ENCODE measurements at places on chromosomes 13 and 19. TPM values are rescaled to one million over a fixed set of nuclear protein-coding genes. Genes with fewer than 3 reads are reported as not detected.

Gene ZNF546
- total RNA-seq, result 5.4 TPM

Gene MAP2K2
- total RNA-seq, result 143 TPM

Gene CACNA1A
- total RNA-seq, result 0.20 TPM

Gene COX7A1
- 64.9 TPM for total RNA-seq

Gene GPR12
- not detected for total RNA-seq

Gene PTPRS
- 67.2 TPM for total RNA-seq

Gene OR10H1
- not detected for total RNA-seq

Gene TUBA3C
- total RNA-seq, result not detected

DNA sequence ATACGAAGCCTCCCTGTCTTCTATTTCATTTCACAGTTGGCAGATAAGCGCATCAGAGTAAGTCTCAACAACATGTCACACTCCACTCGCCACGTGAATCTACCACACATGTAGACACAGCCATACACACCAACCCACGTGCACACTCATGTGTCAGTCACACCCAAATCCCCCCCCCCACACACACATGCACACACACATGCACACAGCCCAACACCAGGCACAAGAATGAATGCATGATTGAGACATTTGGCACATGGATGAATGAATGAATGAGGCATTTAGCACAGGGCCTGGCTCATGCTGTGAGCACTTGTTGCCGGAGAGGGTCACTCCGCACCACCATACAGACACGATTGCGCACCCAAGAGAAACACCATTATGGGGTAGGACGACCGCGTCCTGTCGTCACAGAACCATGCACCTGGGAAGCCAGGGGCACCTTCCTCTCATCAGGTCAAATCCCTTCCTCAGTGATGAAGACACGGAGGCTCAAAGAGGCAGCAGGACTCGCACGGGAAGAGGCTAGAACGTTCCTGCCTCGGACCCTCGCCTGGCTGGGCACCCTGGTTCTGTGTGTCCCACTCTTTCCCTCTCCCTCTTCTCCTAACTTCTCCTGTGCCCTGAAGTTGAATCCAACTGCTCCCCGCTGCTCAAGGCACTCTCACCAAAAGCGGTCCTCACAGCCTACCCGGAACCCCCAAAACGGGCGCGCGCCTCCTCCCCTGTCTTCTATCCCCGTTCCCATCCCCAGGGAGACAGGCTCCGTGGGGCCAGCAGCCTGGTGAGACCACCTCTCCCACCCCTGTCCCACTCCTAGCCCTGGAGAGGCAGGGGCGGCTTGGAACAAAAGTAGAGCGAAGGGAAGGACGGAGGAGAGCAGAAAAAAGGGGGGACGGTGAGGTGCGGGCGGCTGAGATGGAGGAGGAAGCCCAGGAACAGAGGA, 1.3 kb downstream of the MEIS3 start:
- no peak for DNase-seq

- peak; percentile 64 for DNase-seq
Observed at GRCh38 chr13:30108913-30109237, 198.5 kb downstream of the KATNAL1 start.

DNA sequence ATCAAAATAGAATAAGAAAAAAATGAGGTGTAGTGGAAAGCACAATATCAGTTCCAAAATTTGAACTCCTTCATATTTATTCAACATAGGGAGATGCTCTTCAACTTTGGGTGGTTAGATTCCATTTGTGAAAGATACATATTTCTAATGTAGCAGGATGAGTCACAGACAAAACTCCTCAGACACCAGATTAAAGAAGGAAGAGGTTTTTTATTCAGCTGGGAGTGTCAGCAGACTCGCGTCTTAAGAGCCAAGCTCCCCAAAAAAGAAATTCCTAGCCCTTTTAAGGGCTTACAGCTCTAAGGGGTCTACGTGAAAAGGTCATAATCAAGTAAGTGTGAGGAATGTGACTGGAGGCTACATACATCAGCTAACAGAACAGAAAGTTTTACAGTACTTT, 6.8 kb upstream of the ZNF765 start:
- DNase-seq, result no peak

DNA sequence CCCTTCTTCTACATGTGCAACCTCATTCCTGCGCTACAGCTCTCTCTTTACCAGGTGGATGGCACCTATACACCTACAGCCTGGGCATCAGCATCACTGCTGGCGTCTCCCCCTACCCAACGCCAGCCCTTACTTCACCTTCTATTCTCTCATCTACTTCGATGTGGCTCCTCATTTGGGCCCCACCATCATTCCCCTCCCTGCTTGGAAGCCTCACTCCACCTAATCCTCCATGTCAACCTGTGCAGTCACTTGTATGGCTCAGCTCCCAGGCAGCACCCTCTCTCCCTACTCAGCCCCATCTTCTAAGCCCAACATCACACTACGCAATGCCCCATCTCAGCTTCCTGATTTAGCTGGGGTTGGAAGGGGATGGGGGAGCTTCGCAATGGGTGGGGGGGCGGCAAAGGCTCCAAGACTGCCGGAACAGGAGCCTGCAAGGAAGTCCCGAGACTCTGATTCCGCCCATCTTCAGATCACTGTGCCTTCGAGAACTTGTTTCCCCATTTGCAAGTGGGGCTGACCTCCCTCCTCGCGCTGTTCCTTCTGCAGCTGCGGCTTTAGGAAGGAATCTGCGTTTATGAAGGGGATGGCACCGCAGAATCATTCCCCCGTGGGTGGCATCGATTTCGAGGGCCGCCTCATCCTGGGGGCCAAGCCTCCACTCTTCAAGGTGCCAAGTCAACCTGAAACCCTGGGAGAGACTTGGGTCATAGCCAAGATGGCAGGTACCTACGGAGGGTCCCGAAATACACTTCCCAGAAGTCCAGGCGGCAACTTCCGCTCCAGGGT, 913 bp downstream of the MZF1 start:
- no peak for DNase-seq

DNA sequence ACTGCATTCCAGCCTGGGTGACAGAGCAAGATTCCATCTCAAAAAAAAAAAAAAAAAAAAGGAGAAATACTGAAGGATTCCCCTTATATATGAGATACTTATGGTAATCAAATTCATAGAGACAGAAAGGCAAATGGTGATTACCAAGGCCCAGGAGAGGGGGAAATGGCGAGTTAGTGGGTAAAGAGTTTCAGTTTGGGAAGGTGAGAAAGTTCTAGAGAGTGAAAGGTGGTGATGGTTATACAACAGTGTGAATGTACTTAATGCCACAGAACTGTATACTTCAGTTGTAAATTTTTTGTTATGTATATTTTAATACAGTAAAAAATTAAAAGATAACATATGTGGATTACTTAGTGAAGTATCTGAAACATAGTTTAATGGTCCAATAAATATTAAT, 90.2 kb downstream of the DHRS12 start:
- no peak for DNase-seq

GRCh38 chr13:77584106-77584505, 48.6 kb downstream of the SCEL start:
- DNase-seq, result no peak

DNA sequence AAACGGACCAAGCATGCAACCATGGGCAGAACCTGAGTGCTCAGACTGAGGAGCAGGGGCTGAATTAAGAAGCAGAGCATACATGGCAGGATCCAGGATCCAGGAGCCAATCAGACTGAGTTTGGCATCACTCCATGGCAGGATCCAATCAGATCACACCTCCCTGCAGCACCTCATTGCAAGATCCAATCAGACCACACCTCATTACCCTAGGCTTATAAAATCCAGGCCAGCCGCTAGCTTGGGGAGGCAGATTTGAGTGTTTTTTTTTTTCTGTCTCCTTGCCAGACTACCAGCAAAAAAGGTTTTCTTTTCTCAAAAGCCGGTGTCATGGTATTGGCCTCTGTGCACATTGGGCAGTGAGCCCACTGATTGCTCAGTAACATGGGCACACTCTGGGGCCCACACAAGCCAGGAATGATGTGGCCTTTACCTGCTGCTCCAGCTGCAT, 127.9 kb upstream of the GJB6 start:
- DNase-seq, result no peak

DNA sequence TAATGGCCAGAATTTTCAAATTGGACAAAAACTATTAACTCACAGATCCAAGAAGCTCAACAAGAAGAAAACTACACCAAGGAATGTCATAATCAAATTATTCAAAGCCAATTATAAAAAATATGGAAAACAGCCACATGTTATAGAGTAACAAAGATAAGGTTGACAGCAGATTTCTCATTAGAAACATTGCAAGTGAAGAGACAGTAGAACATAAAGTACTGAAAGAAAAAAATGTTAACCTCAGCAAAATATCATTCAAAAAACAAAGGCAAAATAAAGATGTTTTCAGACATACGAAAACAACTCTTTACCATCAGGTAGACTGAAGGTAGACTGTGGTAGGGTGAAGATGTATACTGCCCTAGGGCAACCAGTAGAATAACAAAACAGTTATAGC, 83.4 kb downstream of the KCNRG start:
- DNase-seq, result no peak

DNA sequence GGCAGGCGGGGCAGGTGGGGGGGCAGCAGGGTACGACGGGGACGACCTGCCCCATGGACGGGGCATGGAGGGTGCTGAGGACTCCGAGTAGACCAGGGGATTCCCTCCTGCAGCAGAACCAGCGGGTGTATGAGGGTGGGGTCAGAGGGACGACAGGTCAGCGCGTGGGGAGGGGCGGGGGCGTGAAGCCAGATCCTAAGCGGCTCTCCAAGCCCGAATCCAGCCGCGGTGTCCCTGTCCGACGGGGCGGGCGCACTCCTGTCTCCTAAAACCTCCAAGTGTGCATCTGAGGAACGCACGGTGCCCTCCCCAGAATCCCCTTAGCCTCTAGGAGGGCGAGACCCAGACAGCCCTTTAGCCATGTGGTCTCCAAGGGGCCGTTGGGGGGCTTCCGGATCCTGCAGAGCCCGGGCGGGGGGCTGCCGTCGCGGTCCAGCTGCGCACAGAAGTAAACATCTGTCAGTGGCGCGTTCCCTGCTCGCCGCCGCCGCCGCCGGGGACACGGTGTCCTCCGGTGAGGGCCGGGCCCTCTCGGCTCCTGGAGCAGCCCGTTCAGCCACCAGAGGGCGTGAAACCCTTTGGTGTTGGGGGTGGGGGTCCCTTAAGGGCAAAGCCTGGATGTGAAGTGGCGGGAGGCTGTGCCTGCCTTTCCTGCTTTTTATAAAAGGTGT, 730 bp downstream of the NRTN start:
- DNase-seq, result no peak

DNA sequence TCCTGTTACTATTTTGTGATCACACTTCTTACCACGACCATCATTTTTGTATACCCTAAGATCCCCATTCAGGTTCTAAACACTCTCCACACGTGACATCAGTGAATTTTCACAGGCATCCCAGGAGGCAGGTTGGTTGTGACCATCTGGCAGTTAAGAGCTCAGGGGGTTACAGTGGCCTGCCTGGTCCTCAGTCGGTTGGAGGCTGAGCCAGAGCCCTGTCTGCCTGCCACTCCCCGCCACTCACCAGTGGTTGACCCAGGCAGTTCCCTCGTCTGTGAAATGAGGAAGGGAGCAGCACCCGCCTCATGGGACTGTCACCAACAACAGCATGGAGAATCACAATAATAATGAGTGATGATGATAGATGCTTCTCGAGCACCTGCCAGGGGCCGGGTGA, 36.4 kb upstream of the EHD2 start:
- no peak for DNase-seq

GRCh38 chr19:3642987-3643673, 16.5 kb upstream of the CACTIN start:
- DNase-seq, result no peak

GRCh38 chr13:100394005-100394695, 194.4 kb downstream of the GGACT start:
- DNase-seq, result no peak

- peak; percentile 63 for DNase-seq
Observed at GRCh38 chr13:25171517-25172302, at the start of gene AMER2. Gene AMER2 (minus strand): TSS chr13:25172288. CDS start chr13:25171619, 669 bp downstream.

GRCh38 chr13:98446234-98446621, 130.7 kb downstream of the STK24 start:
- no peak for DNase-seq

DNA sequence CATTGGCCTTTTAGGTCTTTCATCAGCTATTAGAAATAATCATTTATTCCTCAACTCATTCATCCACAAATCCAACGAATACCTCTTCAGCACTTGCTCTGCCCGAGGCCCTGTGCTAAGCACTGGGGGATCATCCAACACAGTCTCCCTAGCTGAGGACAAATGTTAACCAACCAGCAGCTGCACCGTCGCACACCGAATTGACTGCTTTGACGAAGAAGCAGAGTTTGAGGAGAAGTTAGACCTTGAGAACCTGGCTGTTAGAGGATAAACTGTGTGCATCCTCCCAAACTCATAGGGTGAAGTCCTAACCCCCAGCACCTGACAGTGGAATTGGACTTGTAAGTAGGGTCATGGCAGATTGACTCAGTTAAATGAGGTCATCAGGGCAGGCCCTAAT, 170.9 kb downstream of the USP12 start:
- DNase-seq, result no peak

- no peak for DNase-seq
Observed at GRCh38 chr13:33168321-33168960, 117.1 kb downstream of the STARD13 start.

DNA sequence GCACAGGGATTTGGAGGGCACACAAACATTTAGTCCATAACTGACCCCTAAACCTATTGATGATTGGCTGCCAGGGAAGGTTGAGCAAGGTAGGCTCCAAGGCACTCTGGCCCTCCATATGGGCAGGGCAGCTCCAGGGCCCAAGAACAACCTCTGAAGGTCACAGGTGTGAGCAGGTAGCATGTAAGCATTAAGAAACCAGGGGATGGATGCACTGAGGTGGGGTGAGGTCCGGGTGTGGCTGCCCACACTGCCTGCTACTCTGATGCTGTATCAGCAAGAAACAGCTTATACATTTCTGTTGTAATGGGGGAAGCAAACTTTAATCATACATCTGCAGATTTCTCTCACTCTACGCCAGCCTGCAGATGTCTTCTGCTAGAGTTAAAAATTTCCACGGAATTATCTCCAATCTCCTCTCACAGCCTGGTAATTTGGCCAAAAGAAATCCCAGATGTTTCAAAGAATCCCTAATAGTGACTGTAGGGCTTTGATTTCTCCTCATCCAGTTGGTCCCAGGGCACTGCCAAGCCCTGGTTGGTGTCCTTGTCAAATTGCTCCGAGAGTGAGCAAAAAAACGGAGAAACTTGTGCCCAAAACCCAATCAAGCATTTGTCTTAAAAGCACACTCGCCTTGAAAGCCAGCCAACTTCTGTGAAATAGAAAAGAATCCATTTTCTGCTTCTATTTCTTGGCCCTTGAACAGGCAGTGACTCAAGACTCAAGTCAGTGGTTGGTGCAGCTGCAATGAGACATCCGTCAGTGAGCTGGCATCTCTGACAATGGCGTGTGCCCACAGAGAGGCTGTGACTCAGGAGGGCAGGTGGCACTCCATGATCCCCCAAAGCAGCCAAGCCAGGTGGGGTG, 72.5 kb upstream of the MRI1 start:
- DNase-seq, result no peak

- DNase-seq, result no peak
Observed at GRCh38 chr19:41112728-41113290, 1.4 kb upstream of the CYP2F1 start.

DNA sequence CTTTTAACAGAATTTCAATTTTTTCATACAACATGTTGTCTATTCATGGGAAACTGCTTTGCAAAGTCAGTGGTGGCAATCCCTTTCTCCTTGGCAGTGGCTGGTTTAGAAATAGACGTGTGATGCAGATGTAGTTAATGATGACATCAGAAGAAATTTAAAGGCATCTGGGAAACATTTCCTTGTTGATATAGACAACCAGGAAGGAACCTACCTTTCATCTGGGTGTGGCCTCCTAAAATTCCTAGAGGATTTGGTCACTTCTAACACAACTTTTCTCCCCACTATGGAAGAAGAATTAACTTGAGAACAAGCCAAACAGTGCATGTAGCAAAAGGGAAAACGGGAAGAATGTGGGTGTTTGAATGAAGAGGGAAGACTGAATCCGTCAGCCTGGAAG, 102.8 kb downstream of the EFNB2 start:
- DNase-seq, result no peak

Data from left lung (tissue), 14 donors.